Fibroblast of skin of right quadriceps (primary cell): ENCODE measurements at places on chromosomes 13 and 19.
A peak's percentile ranks its signal among the peaks of the same experiment; 100 is the strongest.

- no peak for DNase-seq
Measured at GRCh38 chr13:29471551-29471950, 123.9 kb downstream of the SLC7A1 start.

GRCh38 chr19:290372-291005 is 714 bp downstream of the PLPP2 start:
- DNase-seq, result peak; percentile 22

GRCh38 chr19:47112166-47112996 is 1.2 kb downstream of the ZC3H4 start:
- peak; percentile 92 for DNase-seq

DNA sequence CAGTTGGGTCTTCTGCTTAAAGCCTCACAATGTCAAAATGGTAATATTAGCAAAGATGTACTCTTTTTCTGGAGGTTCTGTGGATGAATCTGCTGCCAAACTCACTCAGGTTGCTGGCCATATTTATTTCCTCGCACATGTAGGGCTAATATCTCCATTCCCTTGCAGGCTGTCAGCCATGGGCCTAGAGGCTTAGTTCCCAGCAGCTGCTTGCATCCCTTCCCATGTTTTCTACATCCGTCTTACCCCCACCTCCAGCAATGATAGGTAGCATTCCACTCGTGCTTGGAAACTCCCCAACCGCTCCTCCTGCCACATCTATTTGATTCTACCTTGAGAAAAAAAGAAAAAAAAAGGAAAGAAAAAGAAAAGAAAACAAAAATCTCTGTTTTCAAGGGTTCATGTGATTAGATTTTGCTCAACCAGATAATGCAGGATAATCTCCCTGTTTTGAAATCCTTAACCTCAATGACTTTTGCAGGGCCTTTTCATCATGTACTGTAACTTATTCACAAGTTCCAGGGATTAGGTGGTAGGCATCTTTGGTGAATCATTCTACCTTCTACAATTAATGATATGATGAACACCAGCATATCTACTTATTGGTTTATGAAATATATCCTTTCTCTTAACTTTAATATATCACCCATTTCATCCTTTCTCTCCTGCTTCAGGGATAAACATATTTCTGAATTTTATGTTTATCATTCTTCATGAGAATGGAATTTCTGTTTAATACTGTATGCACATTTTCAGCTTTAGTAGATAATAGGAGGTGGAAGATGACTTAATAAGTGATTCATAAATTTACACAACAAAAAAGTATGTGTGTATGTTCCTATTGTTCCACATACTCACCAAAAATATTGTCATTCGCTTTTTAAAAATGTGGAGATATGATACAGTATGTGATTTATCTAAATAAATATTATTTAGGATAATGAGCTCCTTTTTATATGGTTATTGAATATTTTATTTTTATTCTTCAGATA is 931.9 kb downstream of the SLITRK5 start:
- no peak for DNase-seq

- no peak for DNase-seq
Measured at GRCh38 chr13:90388887-90389452, 958.5 kb upstream of the MIR17HG start.

GRCh38 chr13:47025791-47026447 is 129.1 kb upstream of the HTR2A start:
- DNase-seq, result no peak

- DNase-seq, result peak; percentile 53
Measured at GRCh38 chr19:35557539-35558399, 5.7 kb downstream of the ATP4A start.

GRCh38 chr19:3520166-3521103 is 14.3 kb downstream of the FZR1 start:
- DNase-seq, result no peak

- DNase-seq, result no peak
Measured at GRCh38 chr13:108427355-108427754, 157.8 kb downstream of the TNFSF13B start.

DNA sequence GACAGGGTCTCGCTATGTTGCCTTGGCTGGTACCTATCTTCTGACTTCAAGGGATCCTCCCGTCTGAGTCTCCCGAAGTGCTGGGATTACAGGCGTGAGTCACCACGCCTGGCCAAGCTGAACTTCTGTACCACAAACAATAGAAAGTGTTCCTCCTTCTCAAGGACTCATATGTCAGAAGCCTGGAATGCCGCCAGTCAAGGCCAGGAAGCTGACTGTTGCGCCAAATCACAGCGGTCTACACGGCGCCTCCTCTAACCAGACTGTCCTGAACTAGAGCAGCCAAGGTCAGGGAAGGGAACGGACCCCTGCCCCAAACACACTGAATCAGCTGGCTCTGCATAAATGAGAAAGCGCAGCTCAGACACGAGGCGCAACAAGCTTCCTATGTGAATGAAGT is 14.6 kb downstream of the RAB20 start:
- DNase-seq, result peak; percentile 89
